Left renal cortex interstitium (tissue), 4 donors: ENCODE measurements at places on chromosomes 16 and 17.

DNA sequence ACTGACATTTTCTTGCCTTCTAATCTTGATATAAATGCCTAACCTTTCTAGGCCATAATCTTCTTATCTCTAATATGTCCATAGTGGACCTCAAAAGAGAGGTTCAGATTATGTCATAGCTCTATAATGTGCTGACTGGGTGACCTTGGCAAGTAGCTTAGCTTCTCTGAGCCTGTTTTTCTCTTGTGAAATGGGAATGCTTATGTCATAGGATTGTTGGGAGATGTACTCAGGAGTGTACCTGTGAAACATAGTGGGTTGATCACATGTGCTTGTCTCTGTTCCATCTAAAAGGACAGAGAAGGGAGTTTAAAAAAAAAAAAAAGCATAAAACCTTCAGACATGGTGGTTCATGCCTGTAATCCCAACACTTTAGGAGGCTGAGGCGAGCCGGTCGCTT lies 2.4 kb downstream of the MED9 start:
- no peak for DNase-seq

DNA sequence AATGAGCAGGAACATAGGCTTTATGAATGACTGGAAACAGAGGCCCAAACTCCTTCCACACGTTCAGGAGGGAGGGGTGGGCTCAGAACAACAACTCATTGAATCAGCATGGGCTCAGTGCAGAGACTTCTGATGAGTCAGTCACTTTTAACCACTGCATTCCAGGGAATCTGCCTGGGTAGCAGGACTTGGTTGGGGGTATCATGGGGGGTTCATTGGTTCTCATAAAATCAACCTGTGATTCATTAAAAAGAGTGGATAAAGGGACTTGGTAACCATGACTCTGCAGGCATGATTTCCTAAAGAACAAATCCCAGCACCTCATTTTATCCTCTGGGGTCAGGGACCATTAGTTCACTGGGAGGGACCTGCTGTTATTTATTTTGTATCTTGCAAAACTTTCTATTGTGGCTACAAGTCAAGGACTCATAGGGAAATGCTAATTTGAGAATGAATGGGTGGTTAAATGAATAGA lies 13.8 kb downstream of the ITGB3 start:
- DNase-seq, result no peak

DNA sequence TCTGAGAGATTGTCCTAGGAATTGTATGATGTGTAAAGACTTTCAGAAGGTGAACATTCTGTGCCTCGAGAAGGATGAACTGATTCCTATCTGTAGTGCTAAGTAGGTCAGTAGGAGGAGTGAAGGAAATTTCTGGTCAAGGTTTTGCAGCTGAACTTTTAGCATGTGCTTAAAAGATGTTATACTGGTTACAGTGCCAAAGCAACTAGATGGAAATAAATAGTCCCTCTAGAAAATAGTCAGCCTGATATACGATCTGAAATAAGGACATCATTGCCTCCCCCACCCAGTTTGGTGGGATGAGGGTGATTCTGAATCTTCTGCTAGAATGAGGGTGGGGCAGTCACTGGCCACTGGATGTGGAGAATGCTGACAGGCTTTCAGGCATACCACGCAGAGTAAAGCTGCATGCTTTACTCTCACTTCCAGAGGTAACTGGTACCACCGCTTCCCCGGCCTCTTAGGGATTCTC lies 57.2 kb upstream of the VPS4A start:
- no peak for DNase-seq

DNA sequence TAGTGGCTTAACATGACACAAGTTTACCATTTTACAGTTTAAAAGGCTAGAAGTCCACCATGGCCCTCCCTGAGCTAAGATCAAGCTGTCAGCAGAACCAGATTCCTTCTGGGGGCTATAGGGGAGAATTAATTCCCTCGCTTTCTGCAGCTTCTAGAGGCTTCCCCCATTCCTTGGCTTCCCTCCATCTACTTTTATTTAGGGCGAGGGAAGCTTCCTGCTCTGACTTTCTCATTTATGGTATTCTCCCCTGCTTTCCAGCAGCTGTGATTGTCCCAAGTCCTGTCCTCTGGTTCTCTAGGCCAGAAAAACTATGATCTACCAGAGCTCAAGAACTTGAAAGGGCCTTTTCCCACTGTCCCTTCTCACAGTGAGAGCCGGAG lies 4.3 kb downstream of the CETP start:
- peak; percentile 41 for DNase-seq

GRCh38 chr17:27408891-27409290 lies 47.4 kb upstream of the KSR1 start:
- no peak for DNase-seq

DNA sequence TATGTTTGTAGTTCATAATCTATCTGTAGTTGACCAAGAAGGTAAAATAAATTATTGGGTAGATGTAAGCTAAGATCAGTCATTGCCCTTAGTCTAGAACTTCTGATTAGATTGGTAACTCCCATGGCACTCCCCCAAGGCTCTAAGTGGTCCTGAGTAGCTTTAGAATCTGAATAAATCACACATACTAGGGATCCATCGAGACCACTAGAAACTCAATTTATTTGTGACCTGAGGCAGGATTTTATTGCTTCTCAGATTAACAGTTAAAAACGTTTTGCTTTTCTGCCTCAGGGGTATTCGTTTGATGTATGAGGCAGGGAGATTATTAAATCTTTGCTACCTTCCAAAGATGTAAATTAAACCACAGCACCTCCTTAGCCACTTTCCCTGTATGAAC lies 24.9 kb downstream of the CMTR2 start:
- DNase-seq, result no peak
